Activated T-cell treated with anti-CD3 and anti-CD28 coated beads for 1 hour (primary cell): ENCODE measurements at places on chromosomes 5 and 9.

DNA sequence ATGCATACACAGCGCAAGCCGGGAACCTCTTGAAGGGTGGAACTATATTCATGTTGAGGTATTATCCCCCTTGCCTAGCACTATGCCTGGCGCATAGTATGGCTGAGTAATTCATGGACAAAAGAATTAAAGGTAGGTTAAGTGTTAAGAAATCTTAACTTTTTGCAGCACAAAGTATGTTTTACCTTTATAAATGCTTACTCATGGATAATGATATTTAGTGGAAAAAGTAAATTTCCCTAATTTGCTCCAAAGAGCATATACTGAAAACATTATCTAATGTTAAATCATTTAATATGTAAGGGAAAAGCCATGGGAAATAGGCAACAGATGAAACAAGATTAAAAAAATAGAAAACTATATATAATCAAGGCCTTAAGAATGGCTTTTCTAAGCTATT, 296.2 kb downstream of the PJA2 start:
- DNase-seq = no peak

GRCh38 chr5:178732281-178732680, 1.8 kb upstream of the ZNF354A start:
- no peak for DNase-seq

DNA sequence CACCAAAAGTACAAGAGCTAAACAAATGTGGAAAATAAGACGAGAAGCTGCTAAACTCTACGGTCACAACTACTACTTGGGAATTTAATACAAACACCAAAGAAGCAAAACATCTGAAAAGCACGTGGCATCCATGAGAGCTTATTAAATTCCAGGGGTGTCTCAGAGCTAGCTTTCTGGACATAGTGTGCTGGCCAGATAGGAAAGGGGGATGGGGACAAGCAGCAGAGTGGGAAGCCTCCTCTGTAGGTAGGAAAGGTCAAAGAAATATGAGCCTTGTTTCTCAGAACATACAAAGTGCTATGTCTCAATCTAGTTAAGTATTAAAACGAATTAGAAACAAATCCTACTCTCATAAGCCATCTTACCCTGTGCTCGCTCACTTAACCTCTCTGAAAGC, 51.3 kb upstream of the GOLPH3 start:
- DNase-seq = no peak

GRCh38 chr5:76091351-76091750, 8.2 kb downstream of the SV2C start:
- no peak for DNase-seq

DNA sequence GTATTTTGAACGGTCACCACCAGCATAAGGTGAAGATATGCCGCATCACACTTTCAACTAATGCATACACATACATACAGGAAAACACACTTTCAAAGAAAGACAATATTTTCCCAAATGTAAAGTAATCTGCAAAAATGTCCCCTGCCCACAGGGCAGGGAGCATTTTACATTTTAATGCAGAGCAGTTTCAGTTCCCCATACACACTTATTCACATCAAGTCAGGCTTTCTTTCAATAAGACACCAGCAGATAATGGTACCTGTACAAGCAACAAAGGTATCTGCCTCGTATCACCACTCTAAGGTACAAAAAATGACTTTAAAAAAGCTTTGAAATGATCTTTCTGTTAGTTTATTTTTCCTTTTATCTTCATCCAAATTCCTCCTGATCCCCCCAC, 247.1 kb upstream of the CCNG1 start:
- no peak for DNase-seq

GRCh38 chr9:108662091-108662875, 193.5 kb downstream of the ACTL7B start:
- DNase-seq = no peak

GRCh38 chr5:124783285-124783684, 36.8 kb upstream of the ZNF608 start:
- no peak for DNase-seq

DNA sequence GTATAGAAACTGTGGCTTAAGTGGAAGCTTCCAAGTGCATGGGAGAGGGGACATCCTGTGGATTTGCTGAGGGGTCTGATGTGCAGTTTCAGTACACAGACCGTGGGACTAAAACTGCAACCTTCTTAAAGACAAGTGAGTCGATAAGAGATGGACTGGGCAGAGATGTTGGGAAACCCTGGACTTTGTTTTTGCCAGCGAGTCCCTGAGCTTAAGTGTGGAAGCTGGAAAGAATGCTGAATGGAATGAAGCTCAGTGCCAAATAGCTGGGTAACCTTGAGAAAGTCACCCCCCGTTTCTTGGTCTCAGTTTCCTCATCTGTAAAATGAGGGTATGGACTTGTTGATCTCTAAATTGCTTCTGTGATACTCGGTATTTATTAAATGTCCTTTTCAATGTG, 37.3 kb upstream of the KLF9 start:
- DNase-seq = no peak

DNA sequence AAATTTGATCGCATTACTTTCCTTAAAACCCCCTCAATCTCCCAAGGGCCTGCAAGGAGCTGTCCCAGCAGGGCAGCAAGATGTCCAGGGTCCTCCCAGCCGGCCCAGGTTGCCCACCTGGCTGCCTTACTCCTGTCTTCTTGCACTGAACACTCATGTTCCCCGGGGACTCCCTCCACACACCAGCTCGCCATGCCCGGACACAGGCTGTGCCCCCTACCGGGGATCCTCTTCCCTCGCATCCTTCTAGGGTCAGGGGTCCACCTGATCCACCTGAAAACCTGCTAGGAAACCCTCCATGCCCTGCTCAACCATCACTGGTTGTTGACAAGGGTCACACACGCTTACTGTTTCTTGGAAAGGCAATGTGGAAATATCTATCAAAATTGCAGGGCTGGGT, 172.0 kb upstream of the MSX2 start:
- DNase-seq = no peak

- DNase-seq = no peak
These were observed 69.9 kb upstream of the PLPP1 start for GRCh38 chr5:55604611-55605067.

DNA sequence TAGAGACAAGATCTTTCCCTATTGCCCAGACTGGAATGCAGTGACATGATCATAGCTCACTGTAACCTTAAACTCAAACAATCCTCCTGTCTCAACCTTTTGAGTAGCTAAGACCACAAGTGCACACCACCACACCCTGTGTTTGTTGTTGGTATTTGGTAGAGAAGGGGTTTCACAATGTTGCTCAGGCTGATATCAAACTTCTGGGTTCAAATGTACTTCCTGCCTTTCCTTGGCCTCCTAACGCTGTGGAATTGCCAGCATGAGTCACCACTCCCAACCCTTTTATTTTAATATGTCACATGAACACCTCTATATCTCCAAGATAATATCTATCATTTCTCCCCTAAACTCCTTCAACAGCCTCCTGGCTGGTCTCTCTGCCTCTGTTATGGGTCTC, 719.0 kb downstream of the PTPRD start:
- no peak for DNase-seq
